ENCODE measurements at places on chromosomes 6 and 20.

GRCh38 chr20:46631212-46631869 is 19.9 kb downstream of the SLC13A3 start:
- DNase-seq, result no peak

- no peak for DNase-seq
Observed at GRCh38 chr20:58614366-58614765, 36.7 kb upstream of the STX16 start.

GRCh38 chr20:37885593-37886503 is 17.1 kb upstream of the VSTM2L start:
- DNase-seq, result no peak

DNA sequence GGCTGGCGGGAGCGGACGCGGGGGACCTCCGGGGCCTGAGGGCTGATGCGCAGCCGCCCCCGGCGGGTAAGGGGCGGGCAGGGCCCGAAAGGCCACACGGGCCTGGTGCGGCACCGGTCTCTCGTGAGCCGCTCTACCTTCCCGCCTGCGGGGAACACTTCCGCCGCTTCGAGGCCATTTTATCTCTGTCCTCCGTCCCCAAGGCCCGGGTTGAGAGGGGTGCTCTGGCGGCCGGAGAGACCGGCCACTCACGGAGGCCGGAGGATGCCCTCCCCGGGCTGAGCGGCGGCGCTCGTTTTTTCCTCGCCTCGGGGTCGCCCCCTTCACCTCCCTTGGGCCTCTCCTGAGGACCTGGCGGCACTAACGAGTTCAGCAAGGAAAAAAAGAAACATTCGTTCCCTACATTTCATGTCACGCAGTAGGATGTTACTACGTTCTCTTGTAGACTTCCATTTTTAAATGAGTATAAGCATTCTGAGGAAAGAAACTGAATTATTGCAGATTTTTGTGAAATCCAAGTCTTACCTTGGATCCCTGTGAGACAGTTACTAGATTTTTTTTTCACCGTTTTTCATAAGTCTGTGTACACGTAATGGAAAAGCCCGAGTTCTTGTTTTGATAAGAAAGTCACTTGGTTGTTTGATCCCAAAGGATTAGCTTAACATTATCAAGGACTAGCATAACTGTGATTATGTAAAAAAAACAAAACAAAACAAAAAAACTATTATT is 575 bp downstream of the WTAP start:
- no peak for DNase-seq

DNA sequence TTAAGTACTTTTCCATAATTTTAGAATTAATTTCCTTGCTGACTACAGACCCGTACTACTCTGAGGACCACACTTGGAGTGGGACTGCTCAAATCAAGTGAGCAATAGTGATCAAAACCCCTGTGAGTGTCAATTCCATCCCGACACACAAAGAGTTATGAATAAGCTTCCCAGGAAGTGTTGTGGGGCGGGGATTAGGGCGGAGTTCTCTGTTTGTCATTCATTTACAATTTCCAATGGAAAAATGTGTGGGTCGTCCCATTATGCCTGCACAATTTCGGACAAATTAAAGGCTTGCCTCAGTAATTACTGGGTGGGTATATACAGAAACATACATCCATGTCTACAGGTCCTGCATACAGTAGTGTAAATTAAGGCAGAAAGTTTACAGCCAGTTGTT is 84.2 kb downstream of the ISM1 start:
- no peak for DNase-seq
